Esophagus mucosa (tissue), 1 donor: ENCODE measurements at places on chromosomes 4 and X. TPM values are rescaled to one million over a fixed set of nuclear protein-coding genes. Genes with fewer than 3 reads are reported as not detected.

DNA sequence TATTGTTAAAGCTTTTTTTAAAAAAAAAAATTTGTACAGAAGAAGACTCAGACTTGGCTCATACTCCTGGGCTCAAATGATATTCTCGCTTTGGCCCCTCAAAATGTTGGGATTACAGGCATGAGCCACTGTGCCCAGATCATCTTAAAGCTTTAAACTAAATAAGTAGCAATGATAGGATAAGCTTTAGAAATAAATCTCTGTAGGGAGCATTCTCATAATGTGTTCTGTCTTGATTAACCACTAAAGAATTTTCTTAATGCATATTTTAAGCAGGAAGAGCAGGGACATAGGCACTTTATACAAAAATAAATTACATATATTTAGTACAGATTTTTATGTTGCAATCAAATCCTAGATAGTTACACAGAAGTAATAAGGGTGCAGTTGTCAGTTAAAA is 667.2 kb downstream of the GRID2 start:
- no peak for ATAC-seq

DNA sequence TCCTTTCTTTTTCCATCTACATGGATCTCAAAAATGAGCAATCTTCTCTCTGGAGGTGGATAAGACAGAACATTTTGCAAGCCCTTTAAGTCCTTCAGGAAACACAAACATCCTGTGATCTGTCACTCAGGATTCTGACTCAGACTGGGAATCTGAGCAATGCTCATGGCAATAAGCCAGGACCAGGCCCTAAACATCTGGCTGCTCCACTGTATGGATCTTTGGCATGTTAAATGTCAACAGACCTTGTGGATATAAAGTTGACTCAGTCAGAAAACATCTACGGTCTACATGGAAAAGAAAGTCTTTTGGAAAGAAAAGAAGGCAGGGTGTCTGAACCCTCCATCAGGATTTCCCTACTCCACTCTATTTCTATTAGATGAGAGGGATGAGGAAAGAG is 17.8 kb upstream of the CHIC2 start:
- ATAC-seq = peak; percentile 86

DNA sequence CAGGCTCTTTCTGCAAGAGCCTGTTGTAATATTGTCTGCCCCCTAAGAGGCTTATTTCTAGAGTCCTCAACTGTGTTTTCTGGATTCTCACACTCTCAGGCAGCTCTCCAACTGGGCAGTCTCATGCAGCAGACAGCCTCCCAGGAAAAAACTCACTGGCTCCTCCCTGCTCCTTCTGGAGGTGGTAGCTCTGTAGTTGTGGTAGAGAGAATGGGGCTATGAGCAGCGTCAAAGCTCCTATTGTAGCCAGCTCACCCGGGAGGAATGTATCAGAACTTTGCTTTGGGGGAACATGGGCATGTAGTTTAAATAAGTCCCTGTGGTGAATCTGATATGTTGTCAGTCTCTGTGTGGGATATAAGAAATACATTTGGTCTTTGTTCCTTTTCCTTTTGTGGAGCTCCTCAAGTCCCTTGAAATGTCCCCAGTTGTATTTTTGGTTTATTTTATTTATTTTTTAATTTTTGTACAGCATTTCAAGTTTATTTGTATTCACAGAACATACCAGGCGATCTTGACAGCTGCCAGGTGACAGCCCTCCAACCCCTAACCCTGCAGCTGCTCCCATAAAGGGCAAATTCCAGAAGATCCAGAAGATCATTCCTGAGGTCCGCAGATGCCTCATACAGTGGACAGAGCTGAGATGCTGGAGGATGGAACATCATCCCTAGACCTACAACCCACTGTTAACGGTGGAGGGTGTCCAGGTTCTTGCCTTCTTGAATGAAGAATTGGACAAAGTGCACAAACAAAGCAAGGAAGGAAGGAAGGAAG is 45.7 kb downstream of the TRIM61 start:
- ATAC-seq = no peak

- peak; percentile 73 for ATAC-seq
Observed at GRCh38 chrX:40108959-40109287, 11.2 kb upstream of the BCOR start.

SPIN2A gene
- not detected for total RNA-seq

DNA sequence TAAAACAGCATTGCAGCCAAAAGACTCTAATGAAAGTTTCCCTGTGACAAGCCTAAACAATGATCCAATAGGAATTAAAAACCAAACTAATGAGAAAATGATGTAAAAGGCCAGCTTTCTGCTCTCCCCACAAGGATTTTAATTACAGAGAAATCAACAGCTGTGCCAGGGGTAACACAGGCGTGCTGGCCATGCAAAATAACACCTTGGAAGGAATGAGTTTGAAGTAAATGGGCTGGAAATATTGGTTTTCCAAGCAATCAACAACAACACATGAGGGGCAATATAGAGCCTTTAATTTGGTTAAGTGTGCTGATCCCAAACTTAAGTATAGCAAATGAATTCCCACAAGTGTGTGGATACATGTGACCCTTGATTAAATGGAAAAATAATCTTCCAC is 56.9 kb downstream of the NDNF start:
- ATAC-seq = no peak

DNA sequence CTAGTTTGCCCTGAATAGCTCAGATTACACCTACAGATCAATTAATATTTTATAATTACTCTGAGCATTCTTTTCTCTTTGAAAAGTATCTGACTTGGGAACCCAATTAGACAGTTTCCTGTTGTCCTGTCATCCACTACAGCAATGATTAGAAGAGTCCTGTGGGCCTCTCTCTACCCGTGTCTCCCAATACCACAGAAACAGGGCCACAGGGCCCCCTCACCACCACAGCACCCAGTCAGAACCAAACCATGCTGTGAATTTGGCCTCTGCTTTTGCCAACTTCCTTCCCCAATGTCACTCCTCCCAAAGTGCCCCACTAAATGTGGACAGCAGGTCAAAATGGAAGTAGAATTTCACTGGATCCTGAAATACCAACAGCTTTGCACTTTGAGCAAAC is 10.3 kb downstream of the USP46 start:
- ATAC-seq = no peak

PRDM8 gene
- total RNA-seq = 0.40 TPM

TMEM271 gene
- not detected for total RNA-seq

GRCh38 chr4:31539284-31540069 is 819.3 kb downstream of the PCDH7 start:
- ATAC-seq = no peak

- ATAC-seq = no peak
Observed at GRCh38 chr4:154004016-154004415, 215.1 kb upstream of the SFRP2 start.

- no peak for ATAC-seq
Observed at GRCh38 chr4:82776925-82777542, 21.6 kb downstream of the SCD5 start.

COL4A5 gene
- total RNA-seq = 18.9 TPM

- ATAC-seq = no peak
Observed at GRCh38 chr4:188031751-188032150, 36.2 kb downstream of the ZFP42 start.

GRCh38 chr4:80213117-80213815 is 16.0 kb downstream of the PRDM8 start:
- no peak for ATAC-seq

DNA sequence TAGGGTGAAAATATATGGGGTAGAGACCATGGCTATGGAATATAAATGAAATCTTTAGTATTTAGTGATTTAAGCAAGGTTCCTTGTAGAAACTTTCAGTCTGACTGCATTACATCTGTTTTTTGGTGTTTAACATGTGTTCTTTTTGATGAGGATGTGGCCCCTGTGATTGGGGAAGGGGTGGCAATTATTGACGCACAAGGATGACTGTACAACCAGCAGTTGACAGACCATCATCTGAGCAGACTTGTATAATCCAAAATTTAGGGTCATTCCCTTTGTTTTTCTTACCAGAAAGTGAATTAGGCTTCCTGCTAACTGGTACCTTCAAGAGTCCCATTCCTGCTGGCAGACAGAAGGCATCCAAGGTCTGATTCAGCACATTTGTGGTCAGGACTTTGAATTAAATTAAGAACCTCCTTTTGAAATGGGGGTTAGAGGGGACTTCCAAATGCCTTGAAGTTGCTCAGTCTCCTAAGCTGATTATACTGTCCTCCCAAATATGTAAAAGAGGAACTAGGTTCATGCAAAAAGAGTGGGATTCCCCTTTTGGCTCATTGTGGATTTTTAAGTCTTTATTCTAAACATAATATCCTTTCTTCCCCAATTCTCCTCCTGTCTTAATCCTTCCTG is 112.4 kb upstream of the CXCL13 start:
- no peak for ATAC-seq
